ENCODE measurements at places on chromosomes 11 and 22.
A peak's percentile ranks its signal among the peaks of the same experiment; 100 is the strongest.

- DNase-seq, result no peak
These were observed 1.4 kb downstream of the GNB1L start for GRCh38 chr22:19853058-19853878.

- DNase-seq, result no peak
These were observed 25.7 kb upstream of the TMPRSS4 start for GRCh38 chr11:118051136-118051610.

- peak; percentile 45 for DNase-seq
These were observed 138.1 kb downstream of the MAML2 start for GRCh38 chr11:96204721-96205459.

DNA sequence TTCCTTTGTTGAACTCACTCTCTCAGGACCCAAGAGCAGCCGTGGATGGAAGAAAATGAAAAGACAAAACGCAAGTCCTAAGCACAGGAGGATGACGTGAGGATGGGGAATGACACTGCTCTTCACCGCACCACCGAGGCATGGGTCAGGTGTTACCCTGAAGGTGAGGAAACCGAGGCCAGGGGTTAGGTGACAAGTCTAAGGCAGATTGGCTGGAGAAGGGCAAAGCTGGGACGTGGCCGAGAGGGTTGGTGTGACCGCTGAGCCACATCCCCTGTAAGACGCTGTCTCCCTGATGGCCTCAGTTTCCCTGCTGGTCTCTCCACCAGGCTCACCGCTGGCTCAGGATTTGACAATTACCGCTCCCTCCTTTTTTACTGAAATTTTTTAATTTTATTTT, 284.4 kb downstream of the CTTN start:
- DNase-seq, result no peak

GRCh38 chr11:2266586-2267305, 3.6 kb downstream of the ASCL2 start:
- no peak for DNase-seq

DNA sequence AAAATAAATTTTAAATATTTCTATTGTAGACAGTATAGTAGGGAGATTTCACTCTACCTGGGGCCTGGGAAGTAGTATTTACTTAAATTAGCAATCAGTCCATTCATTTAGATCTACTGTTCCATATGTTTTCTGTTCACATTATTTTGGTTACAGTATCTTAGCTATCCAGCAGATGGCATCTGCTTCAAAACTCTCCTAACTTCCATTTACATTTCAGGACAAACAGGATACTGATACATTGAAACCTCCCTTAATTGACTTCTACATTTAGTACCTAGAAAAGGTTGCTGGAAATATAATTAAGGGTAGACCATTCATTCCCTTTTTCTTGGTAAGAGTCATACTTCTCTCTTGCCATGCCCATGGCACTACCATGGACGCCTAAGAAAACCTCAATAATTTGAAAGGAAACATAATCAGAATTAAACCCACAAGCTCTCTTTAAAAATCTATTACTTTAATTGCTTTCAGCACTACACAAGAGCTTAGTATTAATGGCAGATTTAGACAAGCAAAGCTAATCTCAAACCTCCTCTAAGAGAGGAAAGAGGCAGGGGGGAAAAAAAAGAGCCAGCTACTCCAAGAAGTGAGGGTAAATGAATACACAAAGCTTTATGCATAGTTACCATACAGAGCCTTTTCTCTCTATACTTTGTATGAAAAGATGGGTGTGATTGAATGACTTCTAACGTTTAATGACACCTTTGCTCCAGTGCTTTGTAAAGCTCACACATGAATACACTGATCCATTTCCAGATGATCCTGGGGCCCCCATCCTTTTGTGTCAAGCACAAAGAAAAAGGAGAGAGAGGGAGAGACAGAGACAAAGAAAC, 131.2 kb upstream of the MTMR2 start:
- no peak for DNase-seq

GRCh38 chr22:16838073-16838472, 12.9 kb upstream of the XKR3 start:
- DNase-seq, result no peak

DNA sequence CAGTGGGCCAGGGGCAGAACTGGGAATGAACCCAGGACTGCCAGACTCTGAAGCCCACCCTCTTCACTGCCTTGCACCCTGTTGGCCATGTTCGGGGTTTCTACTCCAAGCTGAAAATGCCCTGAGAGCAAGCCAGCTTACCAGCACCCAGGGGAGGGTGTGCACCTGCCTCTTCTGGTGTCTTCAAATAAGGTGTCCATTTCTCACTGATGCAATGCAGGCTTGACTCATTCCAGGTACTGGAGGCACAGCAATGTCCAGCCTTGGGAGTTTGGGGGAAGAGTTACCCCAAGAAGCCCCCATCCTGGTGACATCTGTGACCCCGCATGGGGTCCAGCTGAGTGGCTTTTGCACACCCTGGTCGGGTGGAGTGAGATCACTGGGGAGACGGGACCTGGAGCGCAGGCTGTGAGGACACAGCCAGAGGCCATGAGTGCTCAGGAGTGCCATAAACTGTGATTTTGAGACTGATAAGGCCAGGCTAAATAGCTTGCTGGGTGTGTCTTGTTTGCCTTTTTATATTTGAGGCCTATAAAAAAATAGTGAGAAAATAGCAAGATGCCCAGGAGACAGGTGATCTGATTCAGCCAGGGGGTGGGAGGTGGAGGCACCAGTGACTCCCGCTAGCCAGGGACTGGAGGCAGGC, 4.6 kb upstream of the CERK start:
- no peak for DNase-seq

- no peak for DNase-seq
These were observed 126.1 kb downstream of the LRRC4C start for GRCh38 chr11:41333357-41333756.

DNA sequence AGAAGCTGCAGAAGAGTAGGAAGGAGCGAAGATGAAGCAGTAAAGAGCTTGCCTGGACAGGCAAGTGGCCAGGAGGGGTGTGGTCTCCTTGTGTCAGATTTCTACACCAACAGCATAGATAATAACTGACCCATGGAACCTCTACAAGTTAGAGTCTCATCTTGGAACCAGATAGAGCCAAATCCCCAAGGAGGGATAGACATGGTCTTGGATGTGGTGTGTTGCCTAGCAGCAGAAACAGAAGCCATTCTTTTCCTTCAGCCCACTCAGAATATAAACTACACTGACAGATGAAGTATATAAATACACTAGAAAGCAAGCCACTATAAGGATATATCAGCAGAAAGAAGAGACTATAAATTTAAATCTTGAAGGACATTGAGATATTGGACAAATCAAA, 4.3 kb upstream of the CARD16 start:
- no peak for DNase-seq

DNA sequence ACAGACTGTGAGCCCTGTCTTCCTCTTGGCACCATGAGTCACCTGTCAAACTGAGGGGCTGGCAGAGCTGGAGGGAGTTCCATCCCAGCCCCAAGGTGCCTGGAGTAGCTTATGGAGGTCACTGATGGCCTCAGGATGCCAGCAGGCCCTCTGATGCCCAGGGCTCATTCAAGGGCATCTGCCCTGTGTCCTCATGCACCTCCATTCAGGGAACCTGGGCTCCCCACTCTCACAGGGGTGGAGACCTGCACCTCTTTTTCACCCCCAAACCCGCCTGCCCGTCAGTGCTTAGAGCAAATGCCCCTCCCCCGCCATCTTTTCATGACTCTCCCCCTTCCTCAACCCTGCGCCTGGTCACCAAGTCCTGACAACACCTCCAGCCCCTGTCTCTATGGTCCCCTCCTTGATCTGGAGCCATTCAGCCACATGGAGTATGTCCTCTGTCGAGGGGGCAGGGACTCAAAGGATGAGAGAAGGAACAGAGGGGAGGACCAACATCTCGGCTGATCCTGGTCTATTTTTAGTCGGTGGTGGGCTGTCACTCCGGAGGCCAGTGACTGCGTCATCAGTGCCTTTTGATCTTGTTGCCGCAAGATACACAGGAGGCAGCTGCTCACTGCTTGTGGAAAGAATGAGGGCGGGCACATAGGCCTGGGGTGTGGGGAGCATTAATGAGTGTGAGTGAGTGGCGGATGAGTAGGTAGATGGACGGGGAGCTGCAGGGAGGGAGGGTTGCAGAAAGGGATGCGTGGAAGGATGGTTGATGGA, 72.2 kb downstream of the CDKN1C start:
- no peak for DNase-seq

GRCh38 chr22:29310065-29310862, 3.8 kb downstream of the GAS2L1 start:
- no peak for DNase-seq

- no peak for DNase-seq
These were observed 612 bp downstream of the GTSE1 start for GRCh38 chr22:46297151-46297812.

GRCh38 chr11:17986007-17986710, 26.7 kb downstream of the SERGEF start:
- DNase-seq, result no peak

GRCh38 chr11:61065955-61066638, 36.2 kb upstream of the CD5 start:
- peak; percentile 68 for DNase-seq

GRCh38 chr11:116835042-116835772, 2.2 kb downstream of the APOA1 start:
- DNase-seq, result no peak

DNA sequence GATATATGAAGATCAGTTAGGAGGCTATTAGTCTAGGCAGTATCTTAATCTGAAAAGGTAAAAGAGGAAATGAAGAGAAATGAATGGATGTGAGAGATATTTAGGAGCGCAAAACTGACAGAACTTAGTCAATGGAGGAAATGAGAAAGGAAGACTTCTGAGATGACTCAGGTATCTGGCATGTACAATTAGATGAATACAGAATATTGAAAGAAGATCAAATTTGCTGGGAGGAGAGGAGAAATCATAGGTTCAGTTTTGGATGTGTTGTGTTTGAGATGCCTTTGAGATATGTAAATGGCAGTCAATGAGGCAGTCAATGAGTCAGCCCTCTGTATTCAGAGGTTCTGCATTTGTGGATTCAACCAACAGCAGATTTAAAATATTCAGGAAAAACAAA, 42.9 kb upstream of the GAB2 start:
- no peak for DNase-seq
